ENCODE measurements at places on chromosomes 3 and 15.

- DNase-seq = no peak
Measured at GRCh38 chr15:56128081-56128480, 115.6 kb downstream of the RFX7 start.

GRCh38 chr15:59138243-59138642 lies 33.3 kb downstream of the CCNB2 start:
- DNase-seq = no peak

DNA sequence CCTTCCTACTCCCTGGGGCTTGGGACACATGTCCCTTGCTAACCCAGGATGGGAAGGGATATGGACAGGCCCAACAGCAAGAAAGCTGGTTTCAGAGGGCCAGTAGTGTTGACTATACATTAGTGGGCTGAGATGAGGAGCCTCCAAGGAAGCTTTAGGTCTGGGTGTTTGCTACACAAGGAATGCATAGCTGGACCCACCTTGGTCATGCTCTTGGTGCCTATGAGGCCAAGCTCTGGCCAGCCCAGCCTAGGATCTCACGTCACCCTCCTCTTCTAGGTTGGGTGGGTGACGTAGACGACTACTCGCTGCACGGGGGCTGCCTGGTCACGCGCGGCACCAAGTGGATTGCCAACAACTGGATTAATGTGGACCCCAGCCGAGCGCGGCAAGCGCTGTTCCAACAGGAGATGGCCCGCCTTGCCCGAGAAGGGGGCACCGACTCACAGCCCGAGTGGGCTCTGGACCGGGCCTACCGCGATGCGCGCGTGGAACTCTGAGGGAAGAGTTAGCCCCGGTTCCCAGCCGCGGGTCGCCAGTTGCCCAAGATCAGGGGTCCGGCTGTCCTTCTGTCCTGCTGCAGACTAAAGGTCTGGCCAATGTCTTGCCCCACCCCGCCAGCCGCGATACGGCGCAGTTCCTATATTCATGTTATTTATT lies 653 bp upstream of the WDR6 start:
- no peak for DNase-seq

DNA sequence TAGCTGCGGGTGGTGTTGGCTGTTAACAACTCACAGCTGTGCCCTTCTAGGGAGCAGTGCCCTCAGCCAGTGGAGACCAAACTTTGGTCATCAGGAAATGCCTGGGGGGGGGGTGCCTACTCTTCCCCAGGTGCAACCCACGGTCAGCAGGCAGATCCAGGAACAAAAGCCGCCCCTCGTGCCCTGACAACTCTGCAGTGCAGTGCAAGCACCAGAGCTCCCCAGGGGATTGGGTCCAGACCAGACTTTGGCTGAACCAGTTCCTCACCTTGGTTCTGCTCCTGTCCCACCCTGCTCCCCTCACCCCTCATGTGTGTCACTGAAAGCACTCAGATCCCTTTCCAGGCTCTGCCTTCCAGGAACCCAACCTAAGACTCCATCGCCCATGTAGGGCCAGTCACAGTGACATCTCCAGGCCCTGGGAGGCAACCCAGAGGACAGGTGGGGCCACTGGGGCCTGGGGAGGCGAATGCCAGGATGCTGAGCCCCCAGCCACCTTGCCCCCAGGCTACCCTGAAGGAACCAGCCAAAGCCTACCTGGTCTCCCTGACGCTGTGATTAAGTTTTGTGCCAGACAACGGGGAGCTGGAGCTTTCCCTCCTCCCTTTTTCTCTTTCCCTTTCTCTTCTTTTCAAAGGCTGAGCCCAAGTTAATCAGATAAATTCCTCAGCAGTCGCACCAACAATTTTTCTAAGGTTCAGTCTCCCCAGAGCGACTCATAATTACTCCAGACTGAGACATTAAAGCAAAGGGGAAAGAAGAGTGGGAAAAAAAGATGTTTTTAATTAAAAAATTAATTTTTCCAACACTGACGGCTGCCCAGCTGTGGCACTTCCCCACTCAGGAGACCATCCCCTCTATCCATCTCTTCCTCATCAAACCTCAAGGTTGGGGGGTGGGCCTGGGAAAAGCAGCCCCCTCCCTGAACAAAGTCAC lies 207.5 kb upstream of the LINGO1 start:
- no peak for DNase-seq

DNA sequence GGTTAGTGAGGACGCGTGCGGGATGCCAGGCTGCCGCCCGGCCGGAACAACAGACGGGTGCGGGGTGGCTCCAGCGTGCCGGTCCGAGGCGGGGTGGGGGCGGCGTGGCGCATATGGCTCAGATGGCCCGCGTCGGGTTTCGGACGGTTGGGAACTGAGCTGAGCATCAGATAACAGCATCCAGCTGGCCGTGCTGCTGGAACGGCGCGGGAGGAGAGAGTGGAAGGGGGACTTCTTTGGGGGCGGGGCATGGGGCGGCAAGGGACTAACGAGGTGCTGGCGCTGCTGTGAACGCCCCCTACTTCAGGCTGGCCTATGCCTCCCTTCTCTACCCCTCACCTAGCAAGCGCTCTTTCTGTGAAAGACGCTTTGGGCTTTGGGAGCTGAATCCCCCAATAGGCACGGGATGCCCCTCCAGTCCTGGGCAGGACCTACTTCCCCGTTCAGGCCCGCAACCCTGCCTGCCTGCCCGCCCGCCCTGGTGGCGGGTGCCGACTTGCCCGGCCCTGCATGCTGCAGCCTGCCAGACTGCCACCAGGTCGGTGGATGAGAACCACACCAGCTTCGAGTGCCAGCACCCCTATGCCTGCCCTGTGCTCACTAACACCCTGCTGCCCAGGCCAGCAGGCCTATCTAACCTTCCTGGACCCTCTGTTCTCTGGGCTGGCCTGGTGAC lies 542 bp downstream of the INKA1 start:
- no peak for DNase-seq

DNA sequence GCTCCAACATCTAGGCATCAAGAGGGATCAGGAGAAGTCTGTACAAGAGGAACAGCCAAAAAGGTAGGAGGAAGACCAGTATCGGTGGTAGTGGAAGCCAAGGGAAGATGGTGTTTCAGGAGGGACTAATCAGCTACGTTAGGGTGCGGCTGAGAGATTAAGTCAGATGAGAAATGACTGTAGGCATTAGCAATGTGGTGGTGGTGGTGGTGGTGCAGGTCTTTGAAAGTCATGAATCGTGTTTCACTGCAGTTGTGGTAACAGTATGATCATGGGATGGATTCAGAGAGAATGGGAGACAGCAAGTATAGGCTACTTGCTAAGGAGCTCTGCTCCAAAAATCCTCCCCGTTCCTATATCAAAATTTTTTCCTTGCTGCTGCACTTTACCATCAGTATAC lies 35.5 kb downstream of the ASTE1 start:
- DNase-seq = no peak

DNA sequence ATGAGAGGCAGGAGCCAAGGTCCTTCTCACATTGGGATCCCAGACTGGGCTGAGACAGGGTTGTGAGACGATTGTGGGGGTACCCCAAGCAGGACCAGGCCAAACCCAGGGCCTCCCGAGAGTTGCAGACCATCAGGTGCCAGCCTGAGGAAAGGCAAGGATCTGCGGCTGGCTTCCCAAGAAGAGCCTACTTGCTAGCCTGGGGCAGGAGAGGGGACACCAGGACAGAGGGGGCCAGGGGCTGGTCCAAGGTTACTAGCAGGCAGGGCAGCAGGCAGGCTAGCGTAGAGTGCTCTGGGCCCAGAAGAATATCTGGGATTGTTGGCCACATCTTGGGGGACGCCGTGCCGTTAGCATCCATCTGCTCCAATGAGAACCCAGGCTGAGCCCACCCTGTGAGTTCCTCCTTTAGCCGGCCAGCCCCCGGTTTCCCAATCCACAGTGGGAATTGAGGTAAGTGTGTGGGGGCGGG lies 546 bp downstream of the CISH start:
- no peak for DNase-seq

DNA sequence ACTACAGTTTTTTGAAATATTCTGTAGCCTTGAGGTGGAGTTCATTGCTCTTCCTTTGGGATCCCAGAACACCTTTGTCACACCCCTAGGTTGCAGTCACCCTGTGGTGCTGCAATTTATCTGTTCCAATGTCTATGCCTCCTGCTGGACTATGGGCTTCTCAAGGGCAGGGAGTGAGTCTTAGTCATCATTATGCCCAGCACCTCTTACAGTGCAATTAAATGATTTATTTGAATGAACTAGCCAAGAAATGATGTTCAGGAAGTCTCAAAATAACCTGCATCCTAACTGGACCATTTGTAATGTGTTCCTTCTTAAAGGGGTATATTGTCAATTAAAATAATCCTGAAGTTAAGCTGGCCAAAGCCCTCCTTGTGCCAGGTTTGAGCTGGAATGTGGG lies 28.5 kb downstream of the SHC4 start:
- DNase-seq = no peak

DNA sequence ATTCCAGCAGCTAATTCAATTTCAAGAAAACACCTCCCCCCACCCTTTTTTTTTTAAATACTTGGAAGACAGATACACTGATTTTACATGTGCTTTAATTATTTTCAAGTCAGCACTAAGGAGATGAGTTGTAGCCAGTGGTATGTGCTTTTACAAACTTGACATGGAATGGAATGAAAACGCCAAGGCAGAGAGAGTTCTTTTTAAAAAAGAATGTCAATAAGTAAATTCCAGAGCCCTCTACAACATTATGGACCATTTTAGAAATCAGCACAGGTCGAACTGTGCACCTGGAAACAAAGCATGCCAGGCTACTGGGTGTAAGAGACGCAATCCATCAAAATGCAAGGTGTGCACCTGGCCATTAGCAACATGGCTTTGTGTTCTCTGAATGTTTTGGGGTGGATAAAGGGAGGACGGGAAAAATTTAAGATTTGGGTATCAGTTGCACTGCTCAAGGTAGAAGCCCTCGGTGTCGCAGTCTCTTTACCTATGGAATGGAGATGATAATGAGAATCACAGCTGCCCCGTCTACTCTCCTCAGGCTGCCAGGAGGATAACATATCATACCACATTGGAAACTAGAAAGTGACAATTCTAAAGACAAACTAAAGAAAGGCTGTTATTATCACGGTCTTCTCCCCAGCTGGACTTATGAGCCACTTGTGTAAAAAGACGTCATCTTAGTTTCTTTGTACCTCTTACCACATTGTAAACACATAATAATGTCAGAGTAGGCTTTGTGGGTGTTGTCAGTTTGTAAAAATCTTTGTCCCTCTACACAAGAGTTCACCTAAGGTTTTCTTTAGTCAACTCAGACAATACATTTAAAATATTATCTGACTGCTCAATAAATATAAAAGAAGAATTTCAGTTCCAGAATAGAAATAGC lies 107.4 kb upstream of the PRICKLE2 start:
- DNase-seq = no peak

- no peak for DNase-seq
Measured at GRCh38 chr3:131082871-131083863, 56.5 kb downstream of the NEK11 start.

GRCh38 chr3:15309662-15310335 lies 22.6 kb downstream of the SH3BP5 start:
- DNase-seq = no peak

- no peak for DNase-seq
Measured at GRCh38 chr15:47504624-47505256, 212.6 kb upstream of the SEMA6D start.

GRCh38 chr15:98080791-98081190 lies 120.3 kb downstream of the ARRDC4 start:
- no peak for DNase-seq

GRCh38 chr3:45948311-45948781 lies 5.1 kb downstream of the CXCR6 start:
- DNase-seq = no peak

- DNase-seq = peak; percentile 6
Measured at GRCh38 chr3:150761831-150762661, 923 bp downstream of the SIAH2 start.

DNA sequence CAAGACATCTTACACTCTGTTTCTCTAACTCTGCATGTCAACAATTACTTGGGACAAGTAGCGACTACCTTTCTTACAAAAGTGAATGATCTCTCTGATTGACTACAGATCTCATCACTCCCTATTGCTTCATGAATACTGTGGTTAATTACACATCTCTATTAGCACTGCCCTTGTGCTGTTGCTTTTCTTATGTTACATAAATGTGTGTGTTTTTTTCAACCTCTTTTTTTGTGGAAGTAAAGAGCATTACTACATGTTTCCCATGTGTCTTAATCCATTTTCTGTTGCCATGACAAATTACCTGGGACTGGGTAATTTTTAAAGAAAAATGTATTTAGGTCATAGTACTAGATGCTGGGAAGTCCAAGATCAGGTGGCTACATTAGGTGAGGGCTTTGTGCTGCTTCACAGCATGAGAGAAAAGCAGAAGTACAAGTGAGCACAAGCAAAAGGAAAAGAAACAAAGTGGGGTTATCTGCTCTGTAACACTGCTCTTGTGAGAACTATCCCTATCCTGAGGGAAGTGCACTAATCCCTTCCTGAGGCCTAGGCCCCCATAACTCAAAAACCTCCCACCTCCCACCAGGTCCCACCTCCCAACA lies 298.2 kb upstream of the SATB1 start:
- DNase-seq = no peak

DNA sequence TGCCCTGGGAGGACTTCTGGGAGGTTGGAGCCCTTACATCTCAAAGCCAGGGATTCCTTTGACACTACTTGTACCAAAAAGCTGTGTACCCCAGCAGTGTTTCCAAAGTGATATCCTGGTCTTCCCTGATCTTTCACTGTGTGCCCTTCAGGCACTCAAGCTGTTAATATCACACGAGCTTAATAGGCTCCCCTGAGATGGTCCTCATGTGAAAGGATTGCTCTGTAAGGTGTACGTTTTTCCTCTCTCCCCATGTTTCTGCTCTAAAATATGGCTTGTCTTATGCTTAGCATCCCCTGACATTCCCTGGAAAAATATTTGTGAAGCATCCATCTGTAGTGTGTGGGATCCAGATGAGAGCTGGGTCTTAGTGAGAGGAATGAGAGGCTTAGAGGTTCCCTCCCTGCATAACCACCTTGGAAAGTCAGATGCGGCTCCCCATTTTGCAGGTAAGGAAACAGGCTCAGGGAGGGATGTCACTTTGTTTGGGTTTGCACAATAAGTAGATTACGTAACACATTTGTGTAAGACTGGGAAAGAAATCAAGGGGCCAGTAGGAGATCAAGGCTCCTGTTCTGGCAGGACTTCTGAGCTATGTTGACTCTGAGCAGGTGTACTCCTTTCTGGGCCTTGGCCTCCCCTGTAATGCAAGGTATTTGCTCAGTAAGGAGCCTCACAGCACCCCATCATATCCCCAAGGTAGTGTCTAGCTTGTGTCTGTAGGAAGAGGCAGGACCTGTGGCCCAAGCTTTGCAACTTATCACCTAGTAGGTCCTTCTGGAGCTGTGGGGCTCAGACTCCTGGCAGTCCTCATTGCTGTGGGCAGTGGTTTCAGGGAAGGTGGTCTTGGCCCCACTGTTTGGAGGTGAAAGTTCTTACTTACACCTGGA lies 667 bp upstream of the ACOX2 start:
- DNase-seq = no peak

DNA sequence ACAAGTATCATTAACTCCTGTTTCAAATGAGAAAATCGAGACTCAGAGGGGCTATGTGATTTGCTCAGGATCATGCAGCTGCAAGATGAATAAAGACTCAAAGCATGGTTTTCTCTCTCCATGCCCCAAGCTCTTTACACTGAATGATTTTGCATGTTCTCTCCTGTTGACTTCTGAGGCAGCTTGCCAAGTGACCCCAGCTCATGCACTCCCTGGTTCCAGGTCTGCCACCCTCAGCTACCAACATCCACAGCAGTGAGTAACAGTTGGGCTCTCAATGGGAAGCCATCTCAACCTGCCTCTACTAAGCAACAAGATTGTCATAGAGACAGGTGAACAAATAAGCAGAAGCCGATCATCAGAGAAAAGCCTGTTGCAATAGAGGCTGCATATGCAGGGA lies 116.9 kb upstream of the GADL1 start:
- DNase-seq = no peak

Measured in stimulated activated CD8-positive, alpha-beta memory T cell treated with anti-CD3 and anti-CD28 coated beads, Interleukin-4, amount 100 ng/mL, for 4 hours (primary cell).